ENCODE measurements at places on chromosomes 13 and 19.

DNA sequence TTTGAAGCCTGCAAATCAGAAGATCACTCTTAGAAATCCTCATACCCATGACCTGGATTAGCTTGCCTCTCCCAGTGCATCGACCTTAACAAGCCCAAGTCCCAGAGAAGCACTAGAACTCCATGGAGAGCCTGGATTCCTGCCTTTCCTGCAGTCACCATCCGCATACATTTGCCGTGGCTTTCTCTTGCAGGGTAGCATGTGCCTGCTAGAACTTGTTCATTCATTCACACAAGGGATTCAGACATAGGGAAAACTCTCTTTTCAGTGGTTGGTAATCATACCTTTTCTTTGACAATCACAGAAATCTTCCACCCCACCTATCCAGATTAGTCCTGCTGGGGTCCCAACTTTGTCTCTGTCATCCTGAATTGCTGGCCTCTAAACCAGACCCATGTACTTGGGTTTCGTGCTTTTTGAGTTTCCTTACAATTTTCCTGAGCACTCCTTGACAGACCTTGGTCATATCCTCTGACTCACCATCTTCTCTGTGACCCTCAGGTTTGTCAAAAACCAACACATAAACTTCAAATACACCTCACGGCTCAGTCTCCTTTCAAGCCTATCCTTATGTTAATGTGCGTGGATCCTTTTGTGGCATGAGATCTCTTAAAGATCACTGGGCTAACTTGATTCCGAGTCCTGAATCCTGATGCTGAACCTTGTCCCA, 355.0 kb downstream of the MYO16 start:
- no peak for DNase-seq

DNA sequence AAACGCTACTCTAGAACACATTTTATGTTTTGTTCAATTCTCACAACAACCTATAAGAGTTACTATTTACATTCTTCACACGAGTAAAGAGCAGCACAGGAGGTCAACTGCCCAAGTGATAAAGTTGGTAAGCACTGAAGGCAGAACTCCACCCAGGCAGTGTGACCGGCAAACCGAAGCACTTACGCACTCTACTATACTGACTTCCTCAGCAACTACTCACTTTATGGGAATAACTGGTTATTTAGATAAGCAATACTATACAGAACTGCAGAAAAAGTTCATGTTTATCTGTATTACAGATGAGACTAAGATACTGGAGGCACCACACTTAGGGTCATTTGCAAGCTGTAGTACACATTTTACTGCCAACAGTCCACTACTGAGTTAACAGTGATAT, 28.8 kb downstream of the FOXO1 start:
- DNase-seq, result no peak

DNA sequence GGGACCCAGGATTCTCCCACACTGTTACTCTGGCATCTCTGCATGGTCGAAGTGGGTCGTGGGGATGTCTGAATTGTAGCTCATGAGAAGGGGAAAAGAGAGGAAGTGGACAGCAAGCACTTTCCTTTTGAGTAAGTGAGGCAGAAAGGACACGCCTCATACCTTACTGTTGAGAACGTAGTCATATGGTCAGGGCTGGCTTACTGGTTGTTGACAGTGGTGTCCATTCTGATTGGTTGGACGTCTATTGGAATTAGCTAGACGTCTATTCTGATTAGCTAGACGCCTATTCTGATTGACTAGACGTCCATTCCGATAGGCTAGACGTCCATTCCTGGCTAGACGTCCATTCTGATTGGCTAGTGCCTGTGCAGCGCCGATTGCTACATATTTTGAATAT, 12.4 kb downstream of the GRIN2D start:
- DNase-seq, result no peak

DNA sequence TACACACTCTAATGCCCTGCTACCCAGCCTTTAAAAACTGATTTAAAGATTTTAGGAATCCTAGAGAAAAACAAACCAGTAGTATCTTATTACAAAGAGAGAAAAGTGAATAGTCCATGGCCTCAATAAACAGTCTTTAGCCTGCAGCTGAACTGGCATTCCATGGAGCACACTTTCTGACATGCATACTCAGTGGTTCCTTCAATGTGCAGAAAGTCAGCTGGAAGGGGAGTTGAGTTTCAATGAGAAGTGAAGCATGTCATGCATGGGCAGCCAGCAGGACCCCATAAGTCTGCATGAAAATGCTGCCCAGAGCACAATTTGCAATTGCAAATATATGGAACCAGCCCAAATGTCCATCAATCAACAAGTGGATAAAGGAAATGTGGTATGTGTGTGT, 273.7 kb downstream of the UQCRFS1 start:
- DNase-seq, result no peak

DNA sequence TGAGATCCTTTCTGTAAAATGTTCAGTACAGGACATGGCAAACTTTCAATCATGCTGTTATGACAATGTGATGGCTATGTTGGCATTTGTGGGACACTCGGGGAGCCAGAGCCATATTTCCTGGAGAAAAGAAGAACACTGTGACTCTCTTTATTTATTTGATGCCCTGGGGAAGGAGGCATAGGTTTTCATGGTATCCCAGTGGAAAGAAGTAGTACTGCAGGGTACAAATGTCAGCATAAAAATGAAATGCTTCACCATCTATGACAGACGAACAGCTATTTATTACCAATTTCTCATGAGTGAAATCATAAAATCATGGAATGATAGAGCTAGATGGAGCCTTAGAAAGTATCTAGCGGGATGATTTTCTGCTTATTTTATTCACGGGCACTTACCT, 217.1 kb downstream of the COL4A1 start:
- DNase-seq, result no peak

GRCh38 chr19:5115351-5115750, 146.4 kb downstream of the KDM4B start:
- no peak for DNase-seq

DNA sequence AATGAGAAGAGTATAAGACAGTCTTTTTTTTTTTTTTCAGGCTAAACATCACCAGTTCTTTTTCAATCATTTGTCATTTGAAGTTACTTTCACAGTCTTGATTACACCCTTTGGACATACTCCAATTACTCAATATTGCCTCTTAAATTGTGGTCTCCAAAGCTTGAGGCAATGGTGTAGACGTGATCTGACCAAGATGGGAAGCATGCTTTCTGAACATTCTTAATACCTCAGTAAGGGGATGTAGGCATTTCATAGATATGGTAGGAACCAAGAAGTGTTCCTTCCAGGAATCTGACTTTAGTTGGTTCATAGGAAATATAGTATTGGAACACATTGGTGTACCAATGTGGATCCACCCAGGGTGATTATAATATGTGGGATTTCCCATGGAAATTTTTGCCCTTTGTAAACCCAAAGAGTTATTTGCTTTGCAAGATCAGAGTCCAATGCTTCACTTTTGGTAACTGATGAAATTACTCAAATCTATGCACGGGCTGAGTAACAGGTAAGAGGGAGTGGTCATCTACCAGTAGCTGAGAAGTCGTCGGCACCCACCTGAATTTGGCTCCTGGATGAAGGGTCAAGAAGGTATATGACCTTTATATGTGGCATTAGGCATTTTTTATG, 62.2 kb downstream of the ERCC5 start:
- no peak for DNase-seq

DNA sequence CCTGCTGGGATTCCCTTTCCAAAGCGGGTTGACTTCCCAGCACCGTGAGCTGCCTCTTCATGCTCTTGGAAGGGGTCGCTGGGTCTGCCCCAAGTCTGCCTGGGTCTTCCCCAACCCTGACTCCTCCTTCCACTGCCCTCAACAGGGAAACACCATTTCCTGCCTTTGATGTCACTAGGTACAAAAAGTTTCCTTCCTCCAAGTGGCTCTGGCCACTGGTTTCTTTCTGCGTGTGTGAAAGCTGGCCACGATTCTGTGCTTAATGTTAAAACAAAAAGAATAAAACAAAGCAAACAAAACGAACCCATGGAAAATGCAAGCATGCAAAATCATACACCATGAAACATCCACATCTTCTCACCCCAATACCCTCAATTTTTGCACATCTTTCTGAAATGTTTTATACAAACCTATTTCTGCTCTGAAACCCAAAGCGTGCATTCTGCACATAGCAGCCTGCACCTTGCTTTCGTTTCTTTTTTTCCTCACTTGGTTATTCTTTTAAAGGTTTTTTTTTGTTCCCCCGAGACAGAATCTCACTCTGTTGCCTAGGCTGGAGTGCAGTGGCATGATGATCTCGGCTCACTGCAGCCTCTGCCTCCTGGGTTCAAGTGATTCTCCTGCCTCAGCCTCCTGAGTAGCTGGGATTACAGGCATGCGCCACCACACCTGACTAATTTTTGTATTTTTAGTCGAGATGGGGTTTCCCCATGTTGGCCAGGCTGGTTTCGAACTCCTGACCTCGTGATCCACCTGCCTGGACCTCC, 12.5 kb upstream of the TNFSF9 start:
- DNase-seq, result no peak

DNA sequence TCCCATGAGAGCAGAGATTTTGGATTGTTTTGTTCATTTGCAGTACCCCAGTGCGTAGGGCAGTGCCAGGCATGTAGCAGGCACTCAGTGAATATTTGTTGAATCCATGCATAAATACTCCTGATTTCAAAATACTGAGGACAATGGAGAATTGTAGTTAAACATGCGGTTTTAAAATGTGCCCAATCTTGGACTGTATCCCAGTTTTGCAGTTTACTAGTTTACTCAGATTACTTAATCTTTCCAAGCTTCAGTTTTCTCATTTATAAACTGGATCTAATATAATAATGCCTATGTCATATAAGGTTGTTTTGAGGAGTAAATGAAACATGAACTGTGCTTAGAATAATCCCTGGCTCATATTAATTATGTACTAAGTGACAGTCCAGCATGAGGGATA, 39.0 kb downstream of the RCBTB2 start:
- DNase-seq, result no peak

- no peak for DNase-seq
Measured at GRCh38 chr13:51324714-51325420, 14.6 kb upstream of the SERPINE3 start.

DNA sequence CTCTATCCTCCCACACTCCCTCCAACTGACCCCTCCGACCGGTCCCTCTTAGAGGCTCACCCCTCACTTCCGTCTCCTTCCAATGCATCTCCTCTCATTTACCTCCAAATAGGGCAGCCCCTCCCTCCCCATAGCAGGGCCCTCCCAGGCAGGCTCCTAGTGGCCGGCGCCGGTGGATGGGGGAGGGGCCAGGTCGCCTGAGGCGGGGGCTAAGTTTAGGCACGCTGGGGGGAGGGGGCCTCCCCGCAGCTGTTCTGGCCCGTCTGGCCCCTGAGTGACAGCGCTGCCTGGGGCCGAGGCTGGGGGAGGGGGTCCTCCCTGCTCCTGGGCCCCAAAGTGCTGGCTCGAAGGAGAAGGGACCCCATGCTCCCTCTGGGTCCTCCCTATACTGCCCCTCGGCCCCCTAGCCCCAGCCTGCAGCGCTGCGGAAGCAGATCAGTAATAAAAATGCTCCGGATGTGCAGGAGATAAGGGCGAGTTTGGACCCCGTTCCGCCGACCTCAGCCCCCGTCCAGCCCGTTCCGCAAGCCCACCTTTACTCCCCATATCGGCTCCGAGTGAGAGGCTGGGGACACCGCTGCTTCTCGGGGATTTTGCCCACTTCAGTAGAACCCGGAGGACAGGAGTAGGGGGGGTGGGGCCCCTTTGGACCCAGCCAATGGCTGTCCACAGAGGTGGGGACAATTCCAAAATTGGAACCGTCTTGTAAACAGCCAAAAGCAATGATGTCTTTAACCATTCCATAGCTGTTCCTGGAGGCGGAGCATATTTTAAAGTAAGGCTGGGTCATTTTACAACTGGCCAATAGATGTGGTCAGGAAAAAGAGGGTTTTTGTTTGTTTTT, 4.0 kb downstream of the RTN2 start:
- DNase-seq, result no peak

- DNase-seq, result no peak
Measured at GRCh38 chr19:6227156-6227935, 52.4 kb downstream of the MLLT1 start.

- no peak for DNase-seq
Measured at GRCh38 chr19:31232180-31232579, 117.1 kb downstream of the TSHZ3 start.

GRCh38 chr19:29503140-29503758, 22.5 kb upstream of the VSTM2B start:
- DNase-seq, result no peak

GRCh38 chr19:40797963-40798682, 868 bp upstream of the EGLN2 start:
- DNase-seq, result no peak

- no peak for DNase-seq
Measured at GRCh38 chr13:40994581-40995230, 24.4 kb downstream of the ELF1 start.

GRCh38 chr19:47609906-47610894, 1.3 kb downstream of the BICRA start:
- DNase-seq, result no peak

GRCh38 chr13:108257248-108257647, 12.3 kb upstream of the TNFSF13B start:
- no peak for DNase-seq

- DNase-seq, result no peak
Measured at GRCh38 chr13:40819797-40820315, 30.4 kb downstream of the SLC25A15 start.

DNA sequence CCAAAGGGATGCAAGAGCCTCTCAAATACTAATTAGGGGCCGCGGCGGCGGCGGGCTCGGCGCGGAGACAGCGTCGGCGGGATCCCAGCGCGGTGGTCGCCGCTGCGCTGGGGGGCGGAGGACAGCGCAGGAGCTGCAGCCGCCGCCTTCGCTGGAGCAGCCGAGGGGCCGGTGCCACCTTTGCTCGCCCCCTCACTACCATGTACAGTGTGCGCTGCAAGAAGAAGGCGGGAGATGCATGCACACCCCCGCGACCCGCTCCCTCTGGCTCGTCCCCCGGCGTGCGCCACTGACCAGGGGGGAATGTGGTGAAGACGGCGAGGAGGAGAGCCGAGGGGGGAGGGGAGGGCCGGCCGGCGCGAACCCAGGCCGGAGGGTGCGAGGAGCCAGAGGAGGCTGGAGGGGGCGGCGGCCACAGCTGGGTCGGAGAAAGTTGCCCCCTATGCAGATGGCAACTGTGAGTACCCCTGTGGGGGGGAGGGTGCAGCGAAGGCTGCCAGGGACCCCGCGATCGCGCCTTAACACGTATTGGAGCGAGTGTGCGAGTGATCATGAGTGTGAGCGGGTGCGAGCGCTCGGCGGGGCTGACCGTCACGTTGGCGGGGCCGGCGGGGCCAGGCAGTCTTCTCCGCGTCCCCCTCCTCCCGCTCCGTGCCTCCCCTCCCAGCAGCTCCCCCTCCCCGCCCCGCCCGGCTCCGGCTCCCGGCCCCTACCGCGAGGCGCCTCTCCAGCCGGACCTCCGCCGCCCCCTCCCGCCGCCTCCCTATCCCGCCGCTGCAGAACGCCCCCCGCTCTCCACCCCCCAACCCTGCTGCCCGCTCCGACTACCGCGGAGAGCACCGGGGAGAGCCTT, 808 bp downstream of the SLITRK5 start:
- no peak for DNase-seq

GRCh38 chr13:24636776-24637175, 43.4 kb upstream of the ATP12A start:
- no peak for DNase-seq
